ENCODE measurements at places on chromosomes 7 and 10. TPM values are rescaled to one million over a fixed set of nuclear protein-coding genes. Genes with fewer than 3 reads are reported as not detected.

The URGCP gene
- 38.0 TPM for total RNA-seq

The LRMDA gene
- total RNA-seq: 25.7 TPM

The OR2A12 gene
- not detected for total RNA-seq

The HOXA1 gene
- total RNA-seq: 1.6 TPM

The RTKN2 gene
- 0.21 TPM for total RNA-seq

The PTF1A gene
- total RNA-seq: not detected

The EPO gene
- total RNA-seq: not detected

The LLCFC1 gene
- not detected for total RNA-seq

The ZP3 gene
- 2.0 TPM for total RNA-seq

The CDH23 gene
- total RNA-seq: 7.5 TPM

The ADAM22 gene
- 8.4 TPM for total RNA-seq

The NODAL gene
- total RNA-seq: not detected

The HABP2 gene
- not detected for total RNA-seq

The ZNF655 gene
- total RNA-seq: 78.9 TPM

The SLC13A1 gene
- not detected for total RNA-seq

The PARP12 gene
- 43.5 TPM for total RNA-seq

The ADGRA1 gene
- not detected for total RNA-seq

The GIMAP4 gene
- total RNA-seq: 75.3 TPM

The KDM7A gene
- 24.9 TPM for total RNA-seq

The ANK3 gene
- 17.0 TPM for total RNA-seq

The TDRD1 gene
- 0.19 TPM for total RNA-seq
